ENCODE measurements at places on chromosomes 3 and 15. TPM values are rescaled to one million over a fixed set of nuclear protein-coding genes. Genes with fewer than 3 reads are reported as not detected.

- DNase-seq = no peak
Observed at GRCh38 chr3:39137435-39137936, 15.9 kb downstream of the CSRNP1 start.

DNA sequence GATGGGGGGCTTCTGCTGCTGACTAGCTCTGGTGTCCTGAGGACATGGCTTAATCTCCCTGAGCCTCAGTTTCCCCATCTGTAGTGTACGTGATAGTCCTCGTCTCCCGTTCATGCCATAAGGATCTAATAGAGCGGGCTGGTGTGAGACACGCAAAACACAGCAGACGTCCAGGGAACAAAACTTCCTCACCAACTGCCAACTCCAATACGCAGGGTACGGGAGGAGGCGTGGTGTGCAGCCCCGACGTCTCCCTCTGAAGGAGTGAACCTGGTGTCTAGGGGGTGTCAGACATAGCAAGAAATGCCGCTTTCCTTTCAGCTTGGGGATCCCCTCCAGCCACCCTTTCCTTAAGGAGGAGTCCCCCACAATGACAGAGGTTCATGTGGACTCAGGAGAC lies 55.0 kb downstream of the SMAD6 start:
- no peak for DNase-seq

GRCh38 chr3:73401616-73402279 lies 223.0 kb downstream of the PDZRN3 start:
- DNase-seq = no peak

GRCh38 chr3:66480666-66481065 lies 20.2 kb downstream of the LRIG1 start:
- DNase-seq = no peak

GRCh38 chr15:90286678-90287077 lies 21.2 kb downstream of the NGRN start:
- no peak for DNase-seq

DNA sequence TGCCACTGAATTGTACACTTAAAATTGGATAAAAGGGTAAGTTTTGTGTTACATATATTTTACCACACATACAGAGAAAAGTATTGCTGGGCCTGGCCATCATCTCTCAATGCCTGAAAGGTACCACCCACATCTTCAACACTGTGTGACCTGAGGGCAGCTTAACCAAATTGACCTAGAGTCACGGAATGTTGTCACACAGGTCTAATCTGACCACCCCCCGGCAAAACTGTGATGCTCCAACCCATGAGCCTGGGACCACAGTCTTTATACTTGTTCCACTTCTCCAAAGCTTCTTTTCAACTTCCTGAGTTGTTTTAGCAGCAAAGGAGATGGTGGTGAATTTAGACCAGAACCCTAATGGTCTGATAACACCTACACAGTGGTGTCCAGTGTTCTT lies 210.3 kb upstream of the TPM1 start:
- DNase-seq = no peak

DNA sequence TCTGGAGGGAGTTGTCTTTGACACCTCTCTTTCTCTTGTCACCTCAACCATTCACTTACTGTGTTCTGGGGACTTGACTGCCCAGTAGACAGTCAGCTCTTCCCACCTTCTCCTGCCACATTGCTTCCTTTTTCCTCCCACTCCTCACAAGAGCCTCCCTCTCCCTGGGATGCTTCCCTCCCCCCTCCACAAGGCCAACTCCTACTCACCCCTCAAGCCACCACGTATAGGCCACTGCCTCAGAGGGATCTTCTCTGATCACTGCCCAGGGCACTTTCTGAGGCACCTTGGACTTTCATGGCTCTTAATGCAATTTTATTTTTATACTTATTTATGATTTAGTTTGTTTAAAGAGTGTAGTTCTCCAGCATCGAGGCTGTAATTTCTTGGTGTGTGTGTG lies 23.2 kb downstream of the THSD4 start:
- no peak for DNase-seq

DNA sequence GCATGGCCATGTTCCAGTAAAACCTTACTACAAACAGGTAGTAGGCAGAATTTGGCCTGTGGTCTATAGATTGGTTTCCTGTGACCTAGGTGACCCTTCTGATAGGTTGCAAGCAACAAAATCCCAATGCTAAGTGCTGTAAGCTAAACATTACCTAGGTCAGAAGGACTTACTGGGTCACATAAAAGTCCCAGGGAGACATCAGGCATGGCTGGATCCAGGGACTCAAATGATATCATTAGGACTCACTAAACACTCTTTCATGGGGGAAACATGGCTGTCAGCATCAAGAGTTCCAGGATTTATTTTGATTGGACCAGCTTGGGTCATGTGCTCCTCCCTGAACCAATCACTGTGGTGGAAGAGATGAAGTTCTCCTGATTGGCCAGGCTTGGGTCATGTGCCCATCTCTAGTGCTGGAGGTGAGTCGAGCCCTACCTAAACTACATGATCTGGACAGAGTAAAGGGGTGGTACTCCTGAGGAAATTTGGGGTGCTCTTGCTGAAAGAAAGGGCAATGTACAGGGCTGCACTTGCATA lies 16.8 kb upstream of the SLC6A1 start:
- no peak for DNase-seq

GRCh38 chr3:126530171-126531050 lies 6.5 kb downstream of the CHST13 start:
- DNase-seq = peak; percentile 89

GRCh38 chr3:134381831-134382442 lies 7.7 kb upstream of the AMOTL2 start:
- no peak for DNase-seq

DNA sequence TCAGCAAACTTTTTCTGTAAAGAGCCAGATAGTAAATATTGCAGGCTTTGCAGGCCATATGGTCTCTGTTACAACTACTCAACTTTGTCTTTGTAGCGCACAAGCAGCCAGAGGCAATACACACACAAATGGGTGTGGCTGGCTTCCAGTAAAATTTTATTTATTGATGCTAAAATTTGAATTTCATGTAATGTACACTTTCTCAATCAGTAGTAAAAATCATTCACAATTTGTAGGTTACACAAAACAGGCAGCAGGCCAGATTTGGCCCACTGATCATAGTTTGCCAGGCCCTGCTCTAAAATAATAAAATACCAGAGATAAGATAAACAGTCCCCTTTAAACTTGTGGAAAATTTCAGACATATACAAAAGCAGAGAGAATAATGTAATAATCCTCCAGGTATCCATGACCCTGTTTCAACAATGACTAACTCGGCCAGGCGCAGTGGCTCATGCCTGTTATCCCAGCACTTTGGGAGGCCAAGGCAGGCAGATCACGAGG lies 330.3 kb downstream of the SHQ1 start:
- no peak for DNase-seq

DNA sequence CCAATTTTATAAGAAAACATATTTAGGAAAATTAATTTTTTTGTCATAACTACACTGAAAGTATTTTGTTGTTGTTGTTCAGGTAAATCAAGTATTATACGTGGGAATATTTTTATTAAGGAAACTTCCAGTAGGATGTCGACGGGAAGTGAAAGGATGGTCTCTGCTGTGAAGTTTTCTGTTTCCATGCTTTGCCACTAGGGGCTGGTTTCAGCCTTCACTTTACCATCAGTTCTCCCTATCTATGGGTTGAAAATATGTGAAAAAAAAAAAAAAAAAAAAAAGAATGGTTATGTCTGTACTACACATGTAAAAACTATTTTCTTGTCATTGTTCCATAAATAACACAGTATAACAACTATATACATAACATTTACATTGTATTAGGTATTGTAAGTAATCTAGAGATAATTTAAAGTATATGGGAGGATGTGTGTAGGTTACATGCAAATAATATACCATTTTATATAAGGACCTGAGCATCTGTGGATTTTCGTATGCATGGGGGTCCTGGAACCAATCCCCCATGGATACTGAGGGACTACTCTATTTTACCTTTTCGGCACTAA lies 136.7 kb downstream of the SMAD6 start:
- no peak for DNase-seq

GRCh38 chr3:163929069-163929652 lies 1149.1 kb downstream of the SI start:
- DNase-seq = no peak

- DNase-seq = no peak
Observed at GRCh38 chr3:125331243-125331642, 43.9 kb downstream of the ZNF148 start.

DNA sequence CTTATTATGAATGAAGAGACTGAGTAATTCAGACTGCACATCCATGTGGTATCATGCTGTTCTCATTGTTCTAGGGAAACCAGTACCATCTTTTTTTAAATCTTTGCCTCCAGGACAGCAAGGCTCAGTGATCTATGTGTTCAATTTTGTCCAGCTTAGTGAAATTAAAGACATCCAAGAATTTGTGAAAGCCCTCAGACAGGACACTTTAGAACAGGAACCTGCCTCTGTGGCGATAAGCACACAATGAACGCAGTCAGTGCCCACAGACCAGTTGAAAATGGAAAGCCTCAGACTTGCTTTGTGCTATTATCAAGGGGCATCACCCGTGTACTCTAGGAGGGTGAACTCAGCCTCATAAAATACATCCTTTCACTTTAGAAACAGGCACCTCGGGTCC lies 20.1 kb downstream of the EID1 start:
- no peak for DNase-seq

- DNase-seq = no peak
Observed at GRCh38 chr15:84606653-84607120, 5.9 kb downstream of the ZSCAN2 start.

GRCh38 chr15:42360535-42361112 lies 1.3 kb downstream of the CAPN3 start:
- no peak for DNase-seq

DNA sequence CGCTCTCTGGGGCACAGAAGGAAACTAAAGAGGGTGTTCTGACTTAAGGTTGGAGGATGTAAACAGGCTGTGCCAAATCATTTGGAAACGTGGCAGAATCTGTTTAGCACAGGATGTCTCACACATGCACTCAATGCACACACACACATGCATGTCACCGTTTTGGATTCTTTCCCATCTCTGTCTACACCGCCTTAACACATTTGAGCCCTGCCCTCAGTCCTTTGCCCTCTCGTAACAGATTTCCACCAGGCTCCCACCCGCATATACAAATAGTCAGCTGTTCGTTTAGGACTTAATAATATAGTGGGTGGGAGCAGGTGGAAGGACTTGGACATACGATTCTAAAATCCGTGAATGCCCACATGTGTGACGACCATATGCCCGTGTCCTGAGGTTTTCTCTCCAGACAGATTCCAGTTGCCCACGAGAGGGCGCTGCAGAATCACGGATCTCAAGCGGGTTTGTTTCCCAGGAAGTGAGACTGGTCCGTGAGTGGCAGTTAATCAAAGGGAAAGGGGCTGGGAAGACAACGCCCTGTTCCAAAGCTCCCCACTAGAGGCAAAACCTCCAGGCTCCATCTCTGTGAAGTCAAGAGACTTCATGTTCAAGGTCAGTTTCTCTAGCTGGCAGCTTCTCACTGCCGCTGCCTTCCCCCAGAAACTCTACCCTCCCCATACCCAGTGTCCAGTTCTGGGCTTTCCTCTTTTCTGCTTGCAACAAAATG lies 44.5 kb downstream of the NOX5 start:
- peak; percentile 89 for DNase-seq

GRCh38 chr3:123011447-123011846 lies 16.1 kb downstream of the SEMA5B start:
- no peak for DNase-seq

GRCh38 chr15:96894659-96895058 lies 564.2 kb downstream of the NR2F2 start:
- no peak for DNase-seq

DNA sequence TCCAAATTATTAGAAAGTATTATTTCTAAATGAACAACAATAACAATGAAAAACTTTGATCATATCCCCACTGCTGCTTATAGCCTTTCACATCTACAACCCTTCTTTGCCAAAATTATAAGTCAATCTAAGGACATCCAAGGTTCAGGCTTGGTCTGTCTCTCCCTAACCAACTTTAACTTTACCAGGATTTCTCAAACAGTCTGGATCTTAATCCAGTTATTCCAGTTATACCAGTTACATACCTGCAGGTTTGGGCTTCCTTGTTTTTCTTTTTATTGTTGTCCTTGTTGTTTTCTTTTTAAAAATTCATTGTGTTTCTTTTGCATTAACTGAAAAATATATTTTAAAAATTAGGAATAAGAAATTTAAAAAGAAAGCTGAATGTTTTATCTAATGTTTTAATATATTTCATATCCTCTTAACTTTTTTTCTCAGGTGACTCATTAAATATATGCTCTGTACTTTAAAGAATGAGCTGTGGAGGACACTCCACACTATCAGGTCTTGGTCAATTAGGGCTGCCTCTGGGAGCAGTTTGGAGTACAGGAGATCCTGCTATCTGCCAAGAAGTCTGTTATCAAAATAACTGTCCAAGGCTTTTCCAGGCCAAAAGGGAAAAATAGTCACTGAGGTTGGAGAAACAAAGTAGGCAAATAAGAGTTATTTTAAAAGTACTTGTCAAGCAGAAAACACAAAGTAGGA lies 421.4 kb downstream of the EPHA6 start:
- no peak for DNase-seq

DNA sequence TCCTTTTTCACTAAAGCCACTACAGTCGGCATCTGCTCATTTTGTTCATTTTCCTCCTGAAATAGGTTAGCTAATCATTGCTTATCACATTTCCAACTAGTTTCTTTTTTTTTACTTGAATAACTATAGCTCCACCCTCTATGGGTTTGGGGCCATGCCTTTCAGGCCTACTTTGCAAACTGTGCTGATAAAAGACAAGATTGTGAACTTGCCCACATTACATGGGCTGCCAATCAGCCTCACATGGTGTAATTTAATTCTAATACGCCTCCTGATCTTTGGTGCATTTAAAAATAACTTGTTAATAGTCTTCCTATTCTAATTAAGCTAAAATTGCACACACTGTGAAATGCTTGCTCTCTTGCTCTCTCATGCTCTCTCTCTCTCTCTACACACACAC lies 90.5 kb downstream of the TGFBR2 start:
- no peak for DNase-seq

DNA sequence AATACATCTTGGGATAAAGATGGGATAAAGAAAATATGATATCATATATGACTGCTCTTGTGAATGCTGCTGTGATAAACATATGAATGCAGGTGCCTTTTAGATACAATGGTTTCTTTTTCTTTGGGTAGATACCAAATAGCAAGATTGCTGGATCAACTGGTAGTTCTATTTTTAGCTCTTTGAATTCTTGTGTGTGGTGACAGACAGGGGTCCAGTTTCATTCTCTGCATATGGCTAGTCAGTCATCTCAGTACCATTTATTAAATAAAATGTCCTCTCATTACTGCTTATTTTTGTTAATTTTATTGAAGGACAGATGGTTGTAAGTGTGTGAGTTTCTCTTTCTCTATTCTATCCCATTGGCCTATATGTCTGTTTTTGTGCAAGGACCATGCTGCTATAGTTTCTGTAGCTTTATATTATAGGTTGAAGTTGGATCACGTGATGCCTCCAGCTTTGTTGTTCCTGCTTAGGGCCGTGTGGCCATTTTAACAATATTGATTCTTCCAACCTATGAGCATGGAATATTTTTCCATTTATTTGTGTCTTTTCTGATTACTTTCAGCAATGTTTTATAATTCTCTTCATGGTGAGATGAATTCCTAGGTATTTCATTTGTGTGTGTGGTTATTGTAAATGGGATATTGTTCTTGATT lies 1089.8 kb upstream of the CADM2 start:
- DNase-seq = no peak

SPINK8 gene
- not detected for total RNA-seq

C15orf61 gene
- total RNA-seq = 11.9 TPM

SST gene
- total RNA-seq = not detected

ZIC1 gene
- total RNA-seq = not detected

GOLIM4 gene
- 57.3 TPM for total RNA-seq

All from Right ventricle myocardium inferior (tissue), 1 donor.